WTC11 (cell line): ENCODE measurements at places on chromosomes 2 and 18.

DNA sequence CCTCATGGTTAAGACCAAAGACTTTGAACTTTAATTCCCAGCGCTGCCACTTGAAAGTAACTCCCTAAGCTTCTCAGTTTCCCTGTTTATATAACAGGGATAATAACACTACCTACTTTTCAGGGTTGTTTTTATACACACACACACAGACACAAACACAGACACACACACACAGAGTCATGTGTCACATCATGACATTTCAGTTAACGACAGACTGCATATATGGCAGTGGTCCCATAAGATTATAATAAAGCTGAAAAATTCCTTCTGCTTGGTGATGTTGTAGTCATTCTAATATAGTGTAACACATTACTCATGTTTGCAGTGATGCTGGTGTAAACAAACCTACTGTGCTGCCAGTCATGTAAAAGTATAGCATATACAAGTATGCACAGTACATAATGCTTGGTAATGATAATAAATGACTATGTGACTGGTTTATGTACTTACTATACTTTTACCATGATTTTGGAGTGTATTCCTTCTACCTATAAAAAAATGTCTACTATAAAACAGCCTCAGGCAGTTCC is 89.2 kb upstream of the ITGA4 start:
- no peak for DNase-seq
- no peak overlapping the region for H3K4me3 ChIP-seq
- no peaks in the 10 kb centered on the region for H3K4me1 ChIP-seq
- H3K27ac ChIP-seq = no peak overlapping the region
- no peaks in the 10 kb centered on the region for H3K36me3 ChIP-seq
- no peaks in the 10 kb centered on the region for H3K27me3 ChIP-seq

DNA sequence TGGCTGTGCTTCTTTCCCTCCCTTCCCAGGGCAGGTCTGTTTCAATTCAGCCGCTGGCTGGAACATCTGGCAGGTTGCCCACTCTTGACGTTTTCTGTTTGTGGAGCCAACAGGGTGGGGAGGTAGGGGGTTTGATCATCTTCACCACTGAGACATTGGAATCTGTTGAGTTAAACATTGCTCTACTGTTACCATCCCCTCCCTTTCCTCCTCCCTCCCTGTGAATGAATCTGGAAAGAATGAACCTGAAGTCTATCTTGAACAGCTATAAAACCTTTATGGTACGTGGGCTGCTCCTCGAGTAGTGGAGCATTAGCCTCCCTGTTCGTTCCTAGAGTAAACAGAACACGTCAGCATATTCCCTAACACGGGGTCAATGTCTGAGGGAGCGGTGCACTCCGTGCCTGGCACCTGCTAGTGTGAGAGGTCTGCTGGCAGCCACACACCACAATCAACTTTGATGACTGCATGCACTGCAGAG is 249.9 kb upstream of the RBBP8 start:
- no peak overlapping the region for H3K27ac ChIP-seq
- no peak overlapping the region for H3K4me3 ChIP-seq
- H3K36me3 ChIP-seq = peaks cover 9% of the 10 kb centered on the region
- H3K4me1 ChIP-seq = no peaks in the 10 kb centered on the region

DNA sequence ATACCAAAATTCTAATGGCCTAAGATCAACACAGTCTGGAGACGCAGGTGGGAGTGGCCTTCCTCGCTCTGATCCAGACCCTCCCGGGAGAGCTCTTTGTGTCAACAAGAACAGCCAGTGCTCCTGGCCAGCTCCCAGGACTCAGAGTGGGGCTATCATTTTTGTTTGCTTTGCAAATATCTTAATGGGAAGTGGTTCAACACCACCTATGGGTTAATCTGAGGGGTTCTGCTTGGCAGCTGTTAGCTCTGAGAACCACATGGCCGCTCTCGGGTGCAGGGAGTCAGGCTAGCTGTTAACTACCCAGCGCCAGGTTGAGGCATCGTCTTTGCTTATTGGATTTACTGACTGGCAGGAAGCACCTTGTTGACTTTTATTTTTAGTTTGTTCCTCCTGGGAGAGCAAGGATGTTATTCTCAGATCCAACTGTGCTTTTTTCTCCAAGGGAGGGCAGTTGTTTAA is 184.8 kb upstream of the SP5 start:
- H3K36me3 ChIP-seq = no peaks in the 10 kb centered on the region
- no peaks in the 10 kb centered on the region for H3K27me3 ChIP-seq
- no peak overlapping the region; the same call in 1 of the 2 replicates for H3K4me3 ChIP-seq
- peak; percentile 45 for DNase-seq

GRCh38 chr18:7808992-7809391 is 241.9 kb downstream of the PTPRM start:
- no peak overlapping the region for H3K27ac ChIP-seq
- H3K4me1 ChIP-seq = peaks cover 25% of the 10 kb centered on the region
- H3K4me3 ChIP-seq = no peak overlapping the region
- no peak for DNase-seq

DNA sequence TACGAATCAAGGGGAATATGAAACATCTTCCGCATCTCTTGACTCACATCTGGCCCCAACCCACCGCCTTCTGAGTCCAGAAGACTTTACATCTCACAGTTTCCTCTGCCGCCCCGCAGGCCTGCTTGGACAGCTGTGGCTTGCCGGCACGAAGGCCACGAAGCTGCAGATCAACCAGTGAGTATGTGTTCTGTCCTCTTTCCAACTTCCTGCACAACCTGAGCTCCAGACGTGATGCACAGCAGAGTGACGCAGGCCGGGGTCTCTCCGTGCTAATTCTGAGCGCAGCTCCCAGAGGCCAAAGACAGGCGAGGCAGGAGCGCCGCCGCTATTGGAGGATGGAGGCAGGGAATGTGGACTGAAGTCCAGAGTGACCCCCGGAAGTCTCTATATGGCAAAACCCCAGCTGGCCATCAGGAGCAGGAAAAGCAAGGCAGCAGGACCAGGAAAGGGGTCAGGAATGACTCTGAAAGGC is 93.5 kb downstream of the ZCCHC2 start:
- no peaks in the 10 kb centered on the region; the same call in 1 of the 2 replicates for H3K27me3 ChIP-seq
- H3K4me3 ChIP-seq = no peak overlapping the region
- peaks cover 9% of the 10 kb centered on the region for H3K4me1 ChIP-seq
- no peak overlapping the region for H3K27ac ChIP-seq
- no peaks in the 10 kb centered on the region for H3K36me3 ChIP-seq

GRCh38 chr2:10328670-10329579 is 26.2 kb downstream of the HPCAL1 start:
- 0 out of 2 replicates have a peak overlapping the region, but pooled peaks have one; percentile 64 for H3K27ac ChIP-seq
- peaks cover 86% of the 10 kb centered on the region for H3K4me1 ChIP-seq
- H3K27me3 ChIP-seq = no peaks in the 10 kb centered on the region
- no peaks in the 10 kb centered on the region for H3K36me3 ChIP-seq
- no peak for DNase-seq

DNA sequence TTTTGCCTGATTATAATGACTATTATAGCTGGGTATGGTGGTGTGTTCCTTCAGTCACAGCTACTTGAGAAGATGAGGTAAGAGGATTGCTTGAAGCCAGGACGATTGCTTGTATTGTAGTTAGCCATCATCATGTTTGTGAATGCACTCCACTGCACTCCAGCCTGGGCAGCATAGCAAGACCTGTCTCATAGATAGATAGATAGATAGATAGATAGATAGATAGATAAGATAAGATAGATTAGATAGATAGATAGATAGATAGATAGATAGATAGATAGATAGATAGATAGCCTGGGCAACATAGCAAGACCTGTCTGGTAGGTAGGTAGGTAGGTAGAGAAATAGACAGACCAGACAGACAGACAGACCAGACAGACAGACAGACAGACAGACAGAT is 127.3 kb downstream of the MGAT5 start:
- no peak overlapping the region for H3K27ac ChIP-seq
- H3K36me3 ChIP-seq = no peaks in the 10 kb centered on the region; the same call in 1 of the 2 replicates
- no peaks in the 10 kb centered on the region for H3K4me1 ChIP-seq
- no peak for DNase-seq
- no peaks in the 10 kb centered on the region for H3K27me3 ChIP-seq

DNA sequence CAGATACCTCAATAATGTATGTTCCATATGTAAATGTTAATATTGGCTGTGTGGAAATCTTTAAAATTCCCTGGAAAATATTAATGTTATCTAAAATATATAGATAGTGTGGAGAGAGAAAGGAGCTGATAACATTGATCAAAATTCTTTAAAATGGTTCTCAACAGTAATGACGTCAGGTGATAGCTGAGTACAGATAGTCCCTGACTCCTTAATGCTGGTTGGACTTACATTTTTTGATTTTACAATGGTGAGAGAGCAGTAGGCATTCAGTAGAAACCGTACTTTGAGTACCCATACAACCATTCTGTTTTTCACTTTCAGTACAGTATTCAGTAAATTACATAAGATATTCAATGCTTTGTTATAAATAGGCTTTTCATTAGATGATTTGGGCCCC is 146.6 kb downstream of the GALNT3 start:
- H3K27me3 ChIP-seq = no peaks in the 10 kb centered on the region
- no peak overlapping the region for H3K4me3 ChIP-seq
- peaks cover 15% of the 10 kb centered on the region for H3K36me3 ChIP-seq
- H3K27ac ChIP-seq = no peak overlapping the region

DNA sequence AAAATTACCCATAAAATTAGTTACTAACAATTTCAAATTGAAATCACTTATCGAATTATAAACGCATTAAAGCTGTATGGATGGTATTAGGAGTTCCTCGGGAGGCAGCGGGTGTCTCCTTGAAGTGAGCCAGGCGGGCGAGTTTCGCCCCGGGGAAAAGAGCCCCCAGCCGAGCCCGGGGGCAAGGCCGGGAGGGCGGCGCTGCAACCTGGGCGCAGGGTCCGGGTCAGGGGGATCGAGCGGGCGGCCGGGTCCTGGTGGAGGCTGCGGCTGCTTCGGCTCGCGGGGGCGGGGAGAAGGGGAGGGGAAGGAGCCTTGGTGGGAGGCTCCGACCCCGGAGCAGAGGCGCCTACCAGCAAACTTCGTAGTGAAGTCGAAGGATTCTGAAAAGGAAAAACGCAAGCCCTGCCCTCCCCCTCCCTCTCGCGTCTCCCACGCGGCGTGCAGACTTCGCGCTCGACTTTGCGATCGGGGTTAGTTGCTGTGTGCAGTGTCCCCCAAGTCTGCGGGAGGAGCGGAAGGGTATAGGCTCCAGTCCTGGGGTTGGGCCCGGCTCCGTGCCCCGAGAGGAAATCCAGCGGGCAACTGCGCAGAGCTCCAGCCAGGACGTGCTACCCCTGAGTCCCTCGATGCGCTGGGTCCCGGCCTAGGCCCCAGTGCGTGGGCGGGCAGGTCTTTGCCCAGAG is 140.8 kb downstream of the MEIS1 start:
- peak overlapping the region; percentile 82 for H3K4me3 ChIP-seq
- peaks cover 43% of the 10 kb centered on the region for H3K4me1 ChIP-seq
- DNase-seq = peak; percentile 55

DNA sequence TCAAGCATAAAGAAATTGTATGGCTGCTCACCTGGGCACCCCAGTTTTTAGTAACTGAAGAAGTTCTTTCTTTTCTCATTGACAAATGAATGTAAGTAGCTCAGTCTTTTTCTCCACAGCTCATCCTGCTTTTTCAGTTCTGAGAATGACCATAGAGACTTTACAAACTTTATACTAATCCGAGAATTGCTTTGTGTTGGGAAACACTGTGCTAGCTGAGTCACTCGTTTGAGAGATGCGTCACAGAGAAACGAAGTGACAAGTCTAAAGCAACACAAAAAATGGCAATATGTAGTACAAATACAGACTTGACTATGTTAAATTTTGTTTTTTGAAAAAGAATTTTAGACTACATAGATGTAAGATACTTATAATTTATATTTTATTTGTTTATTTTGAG is 9.0 kb downstream of the LRRTM4 start:
- peaks cover 2% of the 10 kb centered on the region; the same call in 1 of the 2 replicates for H3K36me3 ChIP-seq
- peaks cover 43% of the 10 kb centered on the region for H3K4me1 ChIP-seq
- H3K27me3 ChIP-seq = no peaks in the 10 kb centered on the region
- H3K4me3 ChIP-seq = no peak overlapping the region
- H3K27ac ChIP-seq = peak overlapping the region; percentile 38; the same call in 1 of the 2 replicates
- DNase-seq = no peak

- no peak overlapping the region for H3K27ac ChIP-seq
- H3K27me3 ChIP-seq = no peaks in the 10 kb centered on the region
- peaks cover 4% of the 10 kb centered on the region for H3K4me1 ChIP-seq
- no peak overlapping the region for H3K4me3 ChIP-seq
- no peak for DNase-seq
- peaks cover 35% of the 10 kb centered on the region for H3K36me3 ChIP-seq
Measured at GRCh38 chr2:186664385-186665043, 29.3 kb upstream of the FAM171B start.

- no peak for DNase-seq
- no peaks in the 10 kb centered on the region for H3K36me3 ChIP-seq
- H3K4me1 ChIP-seq = peaks cover 5% of the 10 kb centered on the region
- H3K27ac ChIP-seq = no peak overlapping the region
- no peaks in the 10 kb centered on the region; the same call in 1 of the 2 replicates for H3K27me3 ChIP-seq
Measured at GRCh38 chr2:10482913-10483312, 34.8 kb upstream of the ODC1 start.

DNA sequence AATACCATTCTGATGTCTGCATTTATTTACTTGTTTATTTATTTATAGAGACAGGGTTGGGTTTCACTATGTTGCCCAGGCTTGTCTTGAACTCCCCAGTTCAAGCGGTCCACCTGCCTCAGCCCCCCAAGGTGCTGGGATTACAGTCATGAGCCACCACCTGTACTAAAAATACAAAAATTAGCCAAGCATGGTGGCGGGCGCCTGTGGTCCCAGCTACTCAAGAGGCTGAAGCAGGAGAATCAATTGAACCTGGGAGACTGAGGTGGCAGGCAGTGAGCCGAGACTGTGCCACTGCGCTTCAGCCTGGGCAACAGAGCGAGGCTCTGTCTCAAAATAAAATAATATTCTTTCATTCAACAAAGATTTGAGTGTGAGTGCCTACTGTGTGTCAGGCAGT is 2.0 kb upstream of the ATP8B1 start:
- no peak overlapping the region for H3K27ac ChIP-seq
- DNase-seq = no peak
- H3K4me1 ChIP-seq = peaks cover 31% of the 10 kb centered on the region
- peaks cover 41% of the 10 kb centered on the region for H3K27me3 ChIP-seq
- H3K36me3 ChIP-seq = no peaks in the 10 kb centered on the region

- DNase-seq = no peak
- H3K27ac ChIP-seq = no peak overlapping the region
- H3K4me3 ChIP-seq = no peak overlapping the region
- H3K27me3 ChIP-seq = no peaks in the 10 kb centered on the region; the same call in none of the 2 replicates
- H3K36me3 ChIP-seq = peaks cover 16% of the 10 kb centered on the region
Measured at GRCh38 chr2:236955521-236956030, 130.1 kb upstream of the COPS8 start.

GRCh38 chr2:105691947-105692390 is 52.7 kb upstream of the NCK2 start:
- no peak overlapping the region for H3K27ac ChIP-seq
- H3K4me1 ChIP-seq = peaks cover 13% of the 10 kb centered on the region
- no peak for DNase-seq
- no peaks in the 10 kb centered on the region; the same call in 1 of the 2 replicates for H3K27me3 ChIP-seq
- no peak overlapping the region for H3K4me3 ChIP-seq
